ENCODE measurements at places on chromosomes 2 and 18.

- DNase-seq = no peak
These were observed 575.6 kb downstream of the CPS1 start for GRCh38 chr2:211132046-211132445.

DNA sequence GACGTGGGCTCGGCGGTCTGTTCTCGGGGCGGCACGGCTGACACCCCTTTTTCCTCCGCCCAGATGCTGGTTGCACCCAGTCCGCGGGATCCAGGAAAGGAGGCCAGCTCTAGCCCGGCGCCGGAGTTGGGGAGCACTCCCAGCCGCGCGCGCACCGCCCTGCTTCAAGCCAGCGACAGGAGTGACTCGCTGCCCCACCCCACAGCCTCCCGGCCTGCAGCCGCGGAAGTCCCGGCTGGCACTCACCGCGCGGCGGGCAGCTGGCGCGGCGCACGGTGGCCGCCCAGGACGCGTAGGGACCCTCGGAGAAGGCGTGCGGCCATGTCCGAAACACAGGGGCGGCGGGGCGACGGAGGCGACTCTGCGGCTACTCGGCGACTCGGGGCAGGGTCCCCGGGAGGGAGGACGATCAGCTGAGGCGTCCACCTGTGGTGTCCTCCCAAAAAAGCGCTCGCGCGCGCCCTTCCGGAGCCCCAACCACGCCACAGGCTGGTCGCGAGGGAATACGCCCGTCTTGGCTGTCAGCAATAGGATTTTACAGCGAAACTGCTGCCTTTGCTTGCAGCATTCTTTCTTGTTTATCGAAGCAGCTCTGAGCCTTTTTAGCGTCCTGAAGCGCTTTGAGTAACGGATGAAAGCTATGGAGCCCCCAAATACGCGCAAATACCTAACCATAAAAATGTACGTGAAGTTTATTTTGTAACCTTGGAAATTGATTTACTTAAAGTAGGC, at the start of gene ACADL:
TSS of gene ACADL (minus strand) at position 507 of the 732 bp plus-strand sequence. CDS start at position 323, 184 bp downstream.
- no peak for DNase-seq

GRCh38 chr2:48873666-48874065, 118.1 kb upstream of the LHCGR start:
- DNase-seq = no peak

DNA sequence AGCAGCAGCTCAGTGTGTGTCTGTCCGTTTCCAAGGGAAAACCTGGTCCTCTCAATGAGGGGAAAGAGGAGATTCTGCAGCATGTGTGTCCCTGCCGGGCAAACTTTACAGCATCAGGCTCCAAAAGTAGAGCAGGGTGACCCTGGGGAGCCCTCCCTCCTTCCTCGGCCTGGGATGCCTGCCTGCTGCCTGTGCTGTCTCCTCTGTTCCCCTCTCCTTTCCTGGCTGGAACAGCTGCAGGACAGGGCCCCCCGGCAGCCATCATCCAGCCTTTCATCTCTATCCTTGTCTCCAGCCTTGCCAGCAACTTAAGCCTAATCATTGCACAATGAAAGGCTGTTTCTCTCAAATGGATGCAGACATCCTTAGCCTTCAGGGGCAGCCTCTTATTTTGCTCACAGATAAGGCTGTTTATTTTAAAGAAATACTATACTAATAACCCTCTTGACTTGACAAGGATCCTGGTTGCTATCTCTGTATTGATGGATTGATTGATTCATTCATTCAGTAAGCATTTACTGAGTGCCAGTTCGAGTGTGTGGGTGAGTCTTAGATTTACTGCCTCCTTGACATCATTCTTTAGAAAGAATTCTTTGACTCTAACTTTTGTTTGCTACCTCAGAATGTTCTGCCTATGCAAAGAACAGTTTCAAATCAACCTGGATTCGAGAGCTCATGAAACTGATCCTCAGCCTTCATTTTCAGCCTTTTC, 40.6 kb upstream of the EDAR start:
- DNase-seq = no peak

DNA sequence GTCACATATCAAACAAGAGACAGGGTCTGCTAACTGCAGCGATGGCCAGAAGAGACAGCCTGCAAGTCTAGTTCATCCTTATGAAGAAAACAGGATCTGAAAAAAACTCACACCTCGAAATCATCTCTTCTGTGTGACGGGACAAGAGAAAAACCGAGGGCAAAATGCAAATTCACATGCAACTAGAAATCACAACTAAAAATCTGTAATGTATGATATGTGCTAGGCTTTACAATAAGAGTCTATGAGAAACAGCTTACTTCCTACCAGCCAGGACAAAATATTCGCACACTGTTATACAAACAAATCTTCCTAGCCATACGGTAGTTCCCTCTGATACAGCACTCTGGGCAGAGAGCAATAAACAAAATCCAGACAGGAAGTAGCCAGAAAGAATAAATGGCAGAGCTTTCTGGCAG, 48.8 kb downstream of the ANKRD44 start:
- DNase-seq = no peak

- peak; percentile 56 for DNase-seq
These were observed 405 bp downstream of the PPP3R1 start for GRCh38 chr2:68251855-68252399.

GRCh38 chr2:96665083-96665569, 22.6 kb downstream of the FER1L5 start:
- DNase-seq = no peak

GRCh38 chr2:216652566-216652965, 19.3 kb downstream of the IGFBP2 start:
- no peak for DNase-seq

- no peak for DNase-seq
These were observed 70.7 kb downstream of the SPOPL start for GRCh38 chr2:138572318-138572717.

DNA sequence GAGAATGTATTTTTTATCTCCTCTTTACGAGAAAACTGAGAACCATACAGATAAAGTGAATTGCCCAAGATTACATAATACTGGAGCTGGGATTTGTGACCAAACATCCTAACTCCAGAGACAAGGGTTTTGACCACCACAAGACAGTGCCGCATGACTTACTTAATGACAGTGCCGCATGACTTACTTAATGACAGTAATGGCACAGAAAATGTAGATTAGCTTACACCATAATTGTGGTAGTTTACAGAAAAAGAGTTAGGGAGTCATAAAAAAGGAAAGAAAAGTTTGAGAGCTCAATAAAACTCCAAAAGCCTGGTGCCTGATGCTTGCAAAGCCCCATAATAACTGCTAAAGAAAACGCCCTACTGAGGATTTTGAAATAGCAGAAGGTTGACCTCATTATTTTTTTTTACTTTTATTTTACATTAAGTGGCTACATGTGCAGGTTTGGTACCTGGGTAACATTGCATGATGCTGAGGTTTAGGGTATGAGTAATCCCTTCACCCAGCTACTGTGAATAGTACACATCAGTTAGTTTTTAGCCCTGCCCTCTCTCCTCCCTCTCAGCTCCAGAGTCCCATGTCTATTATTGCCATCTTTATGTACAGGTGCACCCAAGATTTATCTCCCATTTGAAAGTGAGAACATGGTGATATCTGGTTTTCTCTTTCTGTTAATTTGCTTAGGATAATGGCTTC, 310.0 kb upstream of the UBE2E3 start:
- DNase-seq = no peak

- DNase-seq = no peak
These were observed 2.5 kb downstream of the GALNT3 start for GRCh38 chr2:165791421-165792103.

DNA sequence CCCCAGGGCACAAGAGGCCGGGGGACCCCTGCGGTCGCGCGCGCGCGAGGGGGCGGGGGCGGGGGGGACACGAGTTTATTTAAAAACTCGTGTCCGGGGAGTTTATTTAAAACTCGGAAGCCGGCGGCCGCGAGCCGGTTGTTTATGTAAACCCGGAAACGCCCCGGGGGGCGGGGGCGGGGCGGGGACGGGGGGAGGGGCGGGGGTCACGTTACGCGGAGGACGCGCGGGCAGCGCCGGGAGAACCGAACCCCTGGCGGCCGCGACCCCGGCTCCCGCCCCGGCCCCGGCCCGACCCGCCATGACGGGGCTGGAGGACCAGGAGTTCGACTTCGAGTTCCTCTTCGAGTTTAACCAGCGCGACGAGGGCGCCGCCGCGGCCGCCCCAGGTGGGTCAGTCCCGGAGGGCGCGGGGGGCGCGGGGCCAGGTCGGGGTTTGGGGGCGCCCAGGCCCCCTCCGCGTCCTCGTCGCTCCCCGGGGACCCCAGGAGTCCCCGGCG, 4.4 kb downstream of the NFATC1 start:
- DNase-seq = no peak

- peak; percentile 4 for DNase-seq
These were observed 195.5 kb upstream of the ACVR2A start for GRCh38 chr2:147649286-147649685.

DNA sequence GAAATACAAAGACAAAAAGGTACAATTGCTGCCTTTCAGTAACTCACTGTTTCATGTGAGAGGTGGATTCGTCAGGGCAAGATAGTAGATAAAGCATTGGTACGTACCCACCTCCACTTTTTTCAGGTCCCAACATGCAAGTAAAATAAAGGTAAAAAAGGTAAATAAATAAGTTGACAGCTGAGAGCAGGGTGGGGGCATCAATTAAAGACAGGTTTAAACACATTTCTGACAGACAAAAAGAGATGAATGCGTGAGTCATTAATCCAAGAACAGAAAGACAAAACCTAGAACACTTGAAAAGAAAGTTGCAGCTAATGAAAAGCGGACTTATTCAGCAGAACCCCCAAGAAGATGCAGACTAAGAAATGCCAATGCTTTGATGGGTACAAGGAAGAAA, 979.6 kb upstream of the CDH2 start:
- no peak for DNase-seq

GRCh38 chr18:7177116-7177744, 53.7 kb upstream of the LRRC30 start:
- DNase-seq = peak; percentile 59

DNA sequence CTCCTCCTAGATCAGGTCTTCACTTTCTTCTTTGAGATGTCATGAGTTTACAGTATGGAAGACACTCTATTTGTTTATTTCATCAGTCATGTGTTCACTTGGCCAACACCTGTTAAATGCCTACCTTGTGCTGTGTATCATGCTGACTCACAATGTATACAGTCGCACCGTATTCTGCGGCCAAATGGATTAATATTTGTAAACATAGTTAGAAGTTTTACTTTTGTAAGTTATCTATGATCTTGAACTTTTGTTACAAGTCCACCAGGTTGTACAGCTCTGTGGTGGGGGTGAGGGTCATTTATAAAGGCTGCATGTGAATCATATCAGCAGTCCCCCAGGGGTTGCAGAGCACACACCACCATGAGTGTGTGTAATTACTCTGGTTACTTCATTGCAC, 408.7 kb upstream of the NRP2 start:
- no peak for DNase-seq

DNA sequence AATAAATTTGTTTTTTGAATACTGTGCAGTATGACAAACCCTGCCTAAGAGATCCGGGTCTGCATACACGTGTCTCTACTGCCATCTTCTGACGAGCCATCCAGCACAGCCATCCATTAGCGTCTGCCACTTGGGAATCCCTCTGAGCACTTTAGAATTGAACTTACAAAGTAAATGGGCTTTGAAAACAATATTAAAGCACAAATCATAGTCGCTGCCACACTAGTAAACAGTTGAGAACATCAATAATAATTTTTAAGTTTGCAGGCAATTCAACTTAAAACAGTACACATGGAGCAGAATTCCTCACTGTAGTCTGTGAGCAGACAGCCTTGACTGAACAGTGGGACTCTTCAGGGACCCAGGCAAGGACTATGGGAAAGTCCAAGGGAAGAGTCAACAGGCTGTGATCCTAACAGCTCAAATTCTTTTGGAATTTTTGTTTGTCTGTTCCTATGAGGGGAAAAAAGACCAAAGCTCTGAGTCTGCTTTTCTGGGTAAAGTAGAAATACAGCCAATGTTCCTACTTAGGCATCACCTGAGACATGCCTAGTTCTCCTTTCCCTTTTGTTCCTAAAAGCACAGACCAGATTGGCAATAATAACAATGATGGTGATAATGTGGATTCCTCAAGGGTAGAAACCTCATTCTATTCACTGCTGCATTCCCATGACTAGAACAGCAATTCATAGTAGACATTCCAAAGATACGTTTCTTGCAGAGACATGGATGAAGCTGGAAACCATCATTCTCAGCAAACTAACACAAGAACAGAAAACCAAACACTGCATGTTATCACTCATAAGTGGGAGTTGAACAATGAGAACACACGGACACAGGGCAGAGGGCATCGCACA, 92.9 kb downstream of the MREG start:
- peak; percentile 27 for DNase-seq
